Stimulated activated CD8-positive, alpha-beta memory T cell treated with anti-CD3 and anti-CD28 coated beads, Interleukin-15, amount 100 ng/mL, for 48 hours (primary cell): ENCODE measurements at places on chromosomes 2 and 18.

DNA sequence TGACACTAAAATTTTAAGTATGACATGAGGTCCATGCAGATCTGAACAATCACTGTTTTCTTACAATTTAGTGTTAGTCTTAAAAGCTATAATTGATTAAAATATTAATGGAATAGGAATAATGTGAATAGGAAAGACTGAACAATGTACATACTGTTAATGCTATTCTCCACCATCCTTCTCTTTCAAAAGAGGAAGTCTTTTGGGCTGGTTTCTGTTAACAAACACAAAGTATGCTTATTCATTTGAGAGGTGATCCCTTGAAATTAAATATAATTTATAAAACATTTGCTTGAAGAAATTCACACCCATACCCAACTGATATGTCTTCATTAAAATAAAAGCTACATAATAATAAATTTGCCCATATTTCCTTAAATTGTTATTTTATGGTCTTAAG lies 2.3 kb downstream of the STPG4 start:
- DNase-seq: no peak

DNA sequence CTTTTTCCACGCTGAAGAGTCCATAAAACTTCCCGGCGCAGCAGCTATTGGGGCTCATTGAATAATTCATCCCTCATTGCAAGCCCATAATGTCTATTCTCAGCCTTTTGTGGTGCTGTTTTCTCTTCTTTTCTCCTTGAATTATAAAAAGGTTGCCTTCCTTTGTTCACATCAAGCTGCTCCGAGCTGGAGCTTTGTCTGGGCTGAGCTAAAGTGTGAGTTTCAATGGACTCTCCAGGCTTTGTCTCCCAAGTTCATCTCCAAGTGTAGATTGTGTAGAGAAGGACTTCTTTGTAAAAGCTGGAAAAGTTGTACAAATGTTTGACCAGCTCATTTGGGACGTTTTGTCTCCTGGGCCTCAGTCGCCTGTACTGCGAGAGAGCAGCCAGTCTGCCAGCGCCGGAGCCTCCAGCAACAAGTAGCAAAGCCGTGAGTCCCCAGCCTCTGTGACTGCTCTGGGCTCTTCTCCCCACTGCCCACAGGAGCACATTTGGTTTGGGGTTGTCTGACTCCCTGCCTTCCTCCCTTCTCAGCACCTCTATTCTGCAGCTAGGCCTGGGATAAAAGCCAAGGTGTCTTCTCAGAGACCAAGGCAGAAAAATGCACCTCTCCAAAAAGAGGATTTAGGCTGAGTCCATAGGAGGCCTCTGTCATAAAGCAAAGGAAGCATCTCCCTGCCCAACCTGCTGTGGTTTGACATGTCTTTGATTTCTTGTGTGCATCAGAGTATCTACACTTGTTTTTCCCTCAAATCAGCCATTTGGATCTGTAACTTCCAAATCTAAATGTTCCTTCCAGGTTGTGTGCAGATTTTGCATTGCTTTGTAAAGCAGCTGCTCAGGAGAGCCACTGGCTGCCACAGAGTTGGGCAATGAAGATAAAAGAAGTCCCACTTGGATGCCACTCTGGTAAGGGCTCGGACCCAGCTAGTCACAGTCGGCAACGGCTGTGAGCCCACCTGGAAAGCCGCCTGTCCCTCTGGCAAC lies 6.4 kb downstream of the PAX3 start:
- no peak for DNase-seq

- DNase-seq: no peak
These were observed 23.4 kb downstream of the TMEM177 start for GRCh38 chr2:119702203-119702917.

- DNase-seq: no peak
These were observed 20.0 kb downstream of the ELP2 start for GRCh38 chr18:36149514-36150289.

DNA sequence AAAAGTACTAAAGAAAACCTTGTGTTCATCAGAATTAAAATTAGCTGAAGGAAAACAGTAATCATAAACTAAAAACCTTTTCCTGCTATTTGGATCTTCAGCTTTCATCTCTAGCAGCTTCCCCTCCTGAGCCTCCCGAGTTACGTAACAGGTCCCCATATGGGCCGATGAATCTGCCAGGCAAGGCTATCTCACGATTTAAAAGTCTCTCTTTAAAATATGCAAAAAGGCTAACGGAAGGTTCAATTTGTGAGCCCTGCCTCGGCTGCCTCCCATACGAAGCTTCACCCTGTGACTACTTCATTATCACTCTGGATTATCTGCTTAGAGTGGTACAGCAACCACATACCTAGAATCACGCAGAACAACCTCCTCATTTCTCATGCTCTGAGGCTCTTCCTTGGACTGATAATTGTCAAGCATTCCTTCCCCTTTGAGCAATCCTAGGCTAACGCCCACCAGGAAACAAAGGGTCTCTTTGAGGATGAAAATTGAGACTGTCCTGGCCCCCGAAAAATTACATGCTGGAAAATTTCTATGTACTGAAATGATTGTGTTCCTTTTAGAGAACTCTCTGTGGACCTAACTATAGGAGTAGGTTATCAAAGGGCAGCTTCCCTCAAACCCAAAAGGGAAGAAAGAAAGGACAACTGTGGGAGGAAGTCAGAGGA lies 147.4 kb downstream of the ZEB2 start:
- DNase-seq: no peak

DNA sequence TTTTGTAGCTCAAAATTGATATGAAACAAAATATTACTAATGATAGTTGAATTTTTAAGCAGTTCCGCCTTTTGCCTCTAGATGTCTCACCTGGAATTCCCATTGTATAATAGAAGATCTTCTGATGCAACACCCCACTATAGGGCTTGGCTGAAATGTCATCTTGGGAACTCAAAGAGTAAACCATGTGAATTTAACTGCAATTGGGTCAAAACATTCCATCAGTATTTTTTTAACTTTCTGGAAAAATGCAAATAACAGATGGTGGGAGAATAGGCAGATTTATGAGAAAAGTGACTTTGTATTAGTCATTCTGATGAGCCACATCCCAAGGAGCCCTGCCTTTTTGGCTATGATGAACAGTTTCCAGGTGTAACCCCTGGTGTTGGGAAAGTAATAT lies 489.9 kb downstream of the NYAP2 start:
- DNase-seq: no peak

DNA sequence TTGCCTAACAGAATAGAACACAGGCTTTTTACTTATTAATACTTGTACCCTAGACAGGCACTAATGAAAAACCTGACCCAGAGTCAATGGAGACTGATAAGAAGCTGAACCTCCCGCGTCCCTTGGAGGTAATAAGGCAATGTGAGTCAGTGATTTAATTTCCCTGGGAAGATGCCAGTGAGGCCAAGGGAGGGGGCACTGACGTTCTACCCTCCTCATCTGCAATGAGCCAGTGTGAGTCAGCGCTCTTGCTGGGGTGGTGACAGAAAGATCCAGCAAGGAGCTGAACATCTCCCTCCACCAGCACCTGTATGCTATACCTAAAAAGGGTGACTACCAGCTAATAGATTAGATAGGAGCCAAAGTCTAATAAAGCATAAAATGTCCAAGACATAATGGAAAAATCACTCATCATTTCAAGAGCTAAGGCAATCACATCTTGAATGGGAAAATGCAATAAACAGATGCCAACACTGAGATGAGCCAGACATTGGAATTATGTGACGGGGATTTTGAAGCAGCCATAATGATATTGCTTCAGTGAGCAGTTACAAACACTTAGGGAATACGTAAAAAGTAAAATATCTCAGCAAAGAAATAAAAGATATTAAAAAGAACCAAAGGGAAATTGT lies 116.9 kb downstream of the TPGS2 start:
- no peak for DNase-seq

- DNase-seq: no peak
These were observed 394.8 kb upstream of the ATP5MC3 start for GRCh38 chr2:175576270-175576669.

- peak; percentile 36 for DNase-seq
These were observed 1375.4 kb upstream of the CELF4 start for GRCh38 chr18:38940863-38941531.

- DNase-seq: no peak
These were observed 308.3 kb downstream of the SETBP1 start for GRCh38 chr18:44988821-44989587.

GRCh38 chr18:10070561-10071000 lies 156.8 kb downstream of the VAPA start:
- DNase-seq: no peak

- DNase-seq: no peak
These were observed 16.5 kb upstream of the MARCO start for GRCh38 chr2:118925476-118925875.
